ENCODE measurements at places on chromosomes 11 and 22. TPM values are rescaled to one million over a fixed set of nuclear protein-coding genes. Genes with fewer than 3 reads are reported as not detected.

The TYMP gene
- total RNA-seq: 45.5 TPM

The GPHA2 gene
- not detected for total RNA-seq

The CASP5 gene
- total RNA-seq: 0.17 TPM

The PANX3 gene
- not detected for total RNA-seq

The NLRP14 gene
- 0.33 TPM for total RNA-seq
